Liver (tissue), 10 donors: ENCODE measurements at places on chromosomes 3 and 15. TPM values are rescaled to one million over a fixed set of nuclear protein-coding genes. Genes with fewer than 3 reads are reported as not detected.

PDIA3 gene
- 328 TPM for polyA plus RNA-seq

CLPX gene
- 43.1 TPM for polyA plus RNA-seq

FAM81A gene
- polyA plus RNA-seq: 0.13 TPM

SCG5 gene
- polyA plus RNA-seq: 2.9 TPM

B3GALNT1 gene
- 0.99 TPM for polyA plus RNA-seq

EPHA3 gene
- 0.44 TPM for polyA plus RNA-seq

HYKK gene
- polyA plus RNA-seq: 2.7 TPM

CDHR4 gene
- polyA plus RNA-seq: not detected

AGBL1 gene
- polyA plus RNA-seq: not detected

LYZL4 gene
- polyA plus RNA-seq: not detected

SLC22A13 gene
- not detected for polyA plus RNA-seq

ASB14 gene
- not detected for polyA plus RNA-seq

GOLGA6L10 gene
- 0.15 TPM for polyA plus RNA-seq

RTP1 gene
- polyA plus RNA-seq: not detected

SPINK8 gene
- not detected for polyA plus RNA-seq

LTF gene
- 1.9 TPM for polyA plus RNA-seq

VIPR1 gene
- 14.1 TPM for polyA plus RNA-seq

HAPLN3 gene
- 0.35 TPM for polyA plus RNA-seq

MRPS22 gene
- polyA plus RNA-seq: 48.0 TPM

GASK1A gene
- 5.1 TPM for polyA plus RNA-seq

CDCP1 gene
- polyA plus RNA-seq: 0.22 TPM

ALPK3 gene
- polyA plus RNA-seq: 2.5 TPM

RARRES1 gene
- polyA plus RNA-seq: 3.2 TPM

PPCDC gene
- 9.1 TPM for polyA plus RNA-seq

LCTL gene
- 0.13 TPM for polyA plus RNA-seq

GOLGA8M gene
- 1.0 TPM for polyA plus RNA-seq
